ENCODE measurements at places on chromosomes 2 and 18.
A peak's percentile ranks its signal among the peaks of the same experiment; 100 is the strongest.

GRCh38 chr2:109558076-109558882 lies 55.5 kb downstream of the SEPTIN10 start:
- peak; percentile 81 for DNase-seq

GRCh38 chr2:151379169-151379568 lies 21.8 kb downstream of the TNFAIP6 start:
- no peak for DNase-seq

DNA sequence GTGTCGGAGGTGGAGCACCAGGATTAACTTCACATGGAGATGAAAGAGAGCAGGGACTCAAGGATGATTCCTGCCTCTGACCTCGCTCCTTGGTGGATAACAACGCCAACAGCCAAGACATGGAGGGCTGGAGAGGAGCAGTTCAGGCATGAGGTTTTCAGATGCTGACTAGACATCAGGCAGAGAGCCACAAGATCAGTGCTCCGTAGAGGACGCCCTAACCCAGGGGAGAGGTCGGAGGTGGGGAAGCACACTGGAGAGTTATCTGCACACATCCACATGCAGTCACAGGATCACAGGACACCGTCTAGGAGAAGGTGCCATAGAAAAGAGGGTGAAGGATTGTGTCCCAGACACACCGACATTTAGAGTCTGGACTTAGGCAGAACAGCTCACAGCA lies 344.3 kb downstream of the EIPR1 start:
- DNase-seq, result no peak

DNA sequence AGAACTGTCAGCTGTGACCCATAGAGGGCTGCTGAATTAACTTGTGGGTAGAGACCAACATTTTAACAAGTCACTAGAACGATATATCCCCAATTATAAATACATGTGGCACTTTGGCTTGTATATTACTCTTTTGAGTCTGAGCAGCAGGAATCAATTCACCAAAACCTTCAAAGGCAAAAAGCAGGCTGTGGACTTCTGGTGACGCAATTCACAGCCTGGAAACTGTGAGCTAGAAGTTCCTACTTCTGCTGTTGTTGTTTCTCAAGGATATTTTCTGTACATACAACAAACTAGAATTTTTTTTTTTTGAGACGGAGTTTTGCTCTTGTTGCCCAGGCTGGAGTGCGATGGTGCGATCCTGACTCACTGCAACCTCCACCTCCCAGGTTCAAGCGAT lies 37.3 kb downstream of the PTCD3 start:
- no peak for DNase-seq

DNA sequence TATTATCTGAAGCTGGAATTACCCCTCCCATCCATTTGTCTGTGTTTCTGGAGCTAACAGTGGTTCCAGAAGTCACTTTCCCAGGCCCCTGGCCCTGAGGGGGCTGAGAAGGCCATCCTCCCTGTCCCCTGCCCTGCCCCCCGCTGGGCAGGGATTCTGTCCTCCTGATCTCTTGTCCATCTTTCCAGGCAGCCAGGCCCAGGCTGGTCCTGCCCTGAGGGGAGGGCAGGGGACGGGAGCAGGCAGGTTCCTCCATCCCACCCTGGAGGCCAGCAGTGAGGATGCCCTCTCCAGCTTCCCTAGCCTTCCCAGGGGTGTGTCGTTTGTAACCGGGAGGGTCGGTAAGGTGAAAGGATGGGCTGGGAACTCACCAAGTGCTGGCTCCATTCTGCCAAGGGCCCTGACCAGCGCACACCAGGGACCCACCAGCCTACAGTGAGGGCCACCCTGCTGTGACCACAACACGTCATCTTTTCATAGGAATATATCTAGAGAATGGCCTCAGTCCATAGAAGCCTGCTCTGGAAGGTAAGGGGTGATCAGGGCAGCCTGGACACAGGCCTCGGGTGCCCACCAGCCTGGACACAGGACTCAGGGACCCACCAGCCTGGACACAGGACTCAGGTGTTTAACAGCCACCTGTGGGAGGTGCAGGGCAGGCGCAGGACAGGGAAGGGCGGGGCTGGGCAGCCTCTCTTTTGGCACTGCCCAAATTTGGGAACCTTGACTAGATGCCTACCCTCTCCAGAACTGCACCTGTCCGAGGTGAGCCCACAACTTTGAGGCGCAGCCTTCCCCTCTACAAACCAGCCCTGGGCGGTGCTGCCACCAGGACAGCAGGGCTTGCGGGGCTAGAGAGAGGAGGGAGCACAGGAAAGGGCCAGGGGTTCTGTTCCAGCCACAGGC lies 35.8 kb upstream of the GPC1 start:
- DNase-seq, result no peak

- DNase-seq, result no peak
These were observed 127.5 kb downstream of the NCK2 start for GRCh38 chr2:105872142-105872728.

GRCh38 chr2:149507974-149508373 lies 79.6 kb downstream of the MMADHC start:
- peak; percentile 12 for DNase-seq

DNA sequence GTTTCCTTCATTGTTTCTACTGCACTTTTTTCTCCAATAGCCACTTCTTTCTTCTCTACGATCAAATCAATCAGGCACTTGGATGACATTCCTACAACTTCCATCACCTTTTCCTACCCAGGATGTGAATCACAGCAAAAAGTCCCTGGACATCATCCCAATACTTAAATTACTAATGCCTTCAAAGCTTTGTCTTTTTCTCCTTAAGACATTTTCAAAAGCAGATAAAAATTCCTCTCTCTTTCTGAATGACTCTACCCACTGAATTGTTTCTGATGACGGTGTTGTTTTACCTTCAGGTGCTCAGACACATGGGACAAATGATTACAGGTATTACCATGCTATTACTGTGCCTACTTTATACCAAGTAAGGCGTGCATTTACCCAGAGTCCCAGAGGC lies 500.9 kb downstream of the FBXO15 start:
- peak; percentile 90 for DNase-seq

- no peak for DNase-seq
These were observed 209.5 kb upstream of the HAAO start for GRCh38 chr2:43001787-43002468.

DNA sequence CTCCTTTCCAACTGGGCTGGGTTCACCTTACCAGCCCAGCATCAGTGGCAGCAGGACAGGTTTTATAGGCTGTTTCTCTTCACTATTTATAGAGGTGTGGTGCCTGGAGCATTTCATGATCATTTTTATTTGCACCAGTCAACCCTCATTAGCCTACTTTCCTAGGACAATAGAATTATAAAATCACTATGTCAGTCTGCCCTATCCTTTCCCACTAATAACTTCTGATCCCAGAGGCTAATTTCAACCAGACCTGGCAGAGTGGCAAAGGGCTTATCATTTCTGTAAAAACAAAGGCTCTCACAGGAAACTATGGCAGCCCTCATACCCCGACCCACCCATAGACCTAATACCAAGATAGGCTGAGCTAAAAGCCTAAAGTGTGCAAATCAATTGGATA lies 243.5 kb upstream of the TMEFF2 start:
- DNase-seq, result no peak

DNA sequence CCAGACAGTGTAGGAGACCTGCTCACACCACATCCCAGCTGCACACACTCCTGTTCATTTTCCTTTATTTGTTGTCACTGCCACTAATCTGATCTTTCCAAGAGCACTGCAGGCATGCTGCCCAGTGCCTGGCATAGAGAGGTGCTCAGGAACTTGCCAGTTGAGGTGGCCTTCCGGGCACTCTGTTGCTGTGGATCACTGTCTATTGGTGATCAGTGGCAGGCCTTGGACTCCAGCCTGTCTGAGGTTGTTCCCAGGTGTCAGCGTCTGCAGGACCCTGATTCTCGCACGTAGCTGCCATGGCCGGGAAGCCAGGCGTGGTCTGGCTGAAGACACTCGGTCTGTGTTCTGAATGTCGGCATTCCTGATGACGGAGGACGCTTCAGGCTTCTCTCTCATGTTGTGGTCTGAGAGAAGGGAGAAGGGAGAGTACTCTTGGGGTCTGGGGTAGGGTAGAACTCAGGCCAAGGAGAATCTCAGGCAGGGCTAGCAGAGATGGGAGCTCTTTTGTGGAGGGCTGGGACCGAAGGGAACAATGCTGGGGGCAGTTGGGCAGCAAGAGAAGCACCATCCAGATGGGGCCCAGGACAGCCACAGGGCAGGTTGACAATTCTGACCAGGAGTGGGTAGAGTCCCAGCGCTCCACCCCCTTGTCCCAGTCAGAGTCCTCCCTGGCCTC lies 240.9 kb downstream of the MYCN start:
- no peak for DNase-seq

Data from mammary epithelial cell (primary cell).